ENCODE measurements at places on chromosomes 7 and 10.
A peak's percentile ranks its signal among the peaks of the same experiment; 100 is the strongest.

- no peak for DNase-seq
Measured at GRCh38 chr10:94673614-94674321, 9.8 kb upstream of the CYP2C18 start.

- DNase-seq, result no peak
Measured at GRCh38 chr10:28468707-28469483, 64.0 kb upstream of the WAC start.

DNA sequence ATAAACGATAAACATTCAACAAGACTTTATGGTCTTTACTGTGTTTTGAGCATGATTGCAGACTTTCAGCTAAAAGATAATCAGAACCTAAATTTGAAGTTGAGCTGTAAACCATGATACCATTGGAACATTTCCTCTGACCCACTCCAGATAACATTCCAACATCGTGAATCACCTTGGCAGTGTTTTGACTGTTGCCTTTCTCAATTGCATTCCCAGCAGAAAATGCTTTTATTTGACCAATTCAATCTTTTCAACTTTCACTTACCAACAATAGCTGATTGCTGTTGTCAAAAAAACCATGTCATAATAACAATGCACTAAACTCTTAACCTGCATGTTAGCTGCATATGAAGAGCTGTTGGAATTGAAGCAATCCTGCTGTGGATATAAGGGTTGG, 165.5 kb downstream of the MDFIC start:
- no peak for DNase-seq

- no peak for DNase-seq
Measured at GRCh38 chr7:101418694-101419093, 56.0 kb downstream of the COL26A1 start.

DNA sequence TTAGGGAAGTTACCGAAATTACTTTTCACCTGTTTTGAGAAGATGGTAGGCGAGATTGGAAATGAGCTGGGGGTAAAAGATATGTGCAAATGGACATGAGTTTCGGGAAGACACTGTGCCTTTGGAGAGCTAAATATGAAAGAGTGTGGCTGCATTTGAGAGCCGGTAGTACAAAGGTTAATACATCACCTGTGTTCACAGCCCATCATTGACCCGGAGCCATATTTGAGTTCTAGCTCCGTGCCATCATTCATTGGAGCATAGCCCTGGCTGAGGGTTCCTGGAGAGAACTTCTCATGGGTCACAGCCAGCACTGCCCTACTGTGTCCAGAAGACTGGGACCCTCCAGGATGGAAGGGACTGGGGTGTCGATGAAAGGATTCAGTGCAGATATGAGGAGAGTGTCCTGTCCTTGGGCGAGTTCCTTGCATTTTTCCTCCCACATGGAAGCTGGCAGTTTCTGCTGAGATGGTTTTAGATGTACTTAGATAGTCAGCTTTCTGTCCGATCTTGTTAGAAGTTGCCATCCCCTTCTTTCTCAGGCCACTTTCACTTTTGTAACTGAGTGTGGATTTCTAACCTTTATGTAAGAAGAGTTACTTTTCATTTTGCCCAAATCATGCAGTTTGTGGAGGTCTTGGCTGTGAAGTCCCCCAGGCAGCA, 138.8 kb downstream of the JCAD start:
- DNase-seq, result no peak

DNA sequence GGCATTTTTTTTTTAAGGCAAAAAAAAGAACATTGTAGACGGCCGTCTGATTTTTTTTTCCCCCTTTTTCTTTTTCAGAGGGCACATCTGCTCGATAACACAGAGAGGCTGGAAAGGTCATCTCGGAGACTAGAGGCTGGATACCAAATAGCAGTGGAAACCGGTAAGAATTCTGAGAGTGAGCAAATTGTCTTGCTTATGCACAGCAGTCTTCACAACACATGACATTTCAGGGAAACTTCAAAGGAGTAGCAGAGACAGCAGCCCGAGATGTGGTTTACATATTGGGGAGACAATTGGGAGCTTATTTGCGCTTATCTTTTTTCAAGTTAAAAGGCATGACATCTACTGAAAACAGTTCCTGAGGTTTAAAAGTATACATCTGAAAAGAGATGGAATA, 91.2 kb downstream of the VTI1A start:
- no peak for DNase-seq

GRCh38 chr10:92830478-92831389, 17.6 kb upstream of the EXOC6 start:
- peak; percentile 21 for DNase-seq

DNA sequence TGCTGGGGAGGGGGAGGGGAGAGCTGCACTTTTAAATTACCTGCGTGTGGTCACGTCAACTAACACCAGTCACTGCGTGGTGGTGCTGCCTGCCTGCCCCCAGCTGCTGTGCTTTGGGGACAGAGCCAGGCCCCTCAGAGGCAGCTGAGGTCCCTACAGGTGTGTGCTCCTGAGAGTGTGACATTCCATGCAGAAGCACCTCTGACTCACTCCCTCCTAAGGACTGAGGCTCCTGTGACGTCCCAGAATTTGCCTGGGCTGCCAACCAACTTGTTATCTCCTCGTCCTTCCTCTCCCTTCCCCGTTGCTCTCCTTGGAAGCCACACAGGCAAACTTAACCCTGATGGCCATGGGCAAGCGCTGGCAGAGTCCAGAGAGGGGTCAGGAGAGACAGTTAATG, 563.0 kb downstream of the PARD3 start:
- no peak for DNase-seq

GRCh38 chr7:68200051-68200670, 1203.5 kb downstream of the TYW1 start:
- DNase-seq, result no peak

DNA sequence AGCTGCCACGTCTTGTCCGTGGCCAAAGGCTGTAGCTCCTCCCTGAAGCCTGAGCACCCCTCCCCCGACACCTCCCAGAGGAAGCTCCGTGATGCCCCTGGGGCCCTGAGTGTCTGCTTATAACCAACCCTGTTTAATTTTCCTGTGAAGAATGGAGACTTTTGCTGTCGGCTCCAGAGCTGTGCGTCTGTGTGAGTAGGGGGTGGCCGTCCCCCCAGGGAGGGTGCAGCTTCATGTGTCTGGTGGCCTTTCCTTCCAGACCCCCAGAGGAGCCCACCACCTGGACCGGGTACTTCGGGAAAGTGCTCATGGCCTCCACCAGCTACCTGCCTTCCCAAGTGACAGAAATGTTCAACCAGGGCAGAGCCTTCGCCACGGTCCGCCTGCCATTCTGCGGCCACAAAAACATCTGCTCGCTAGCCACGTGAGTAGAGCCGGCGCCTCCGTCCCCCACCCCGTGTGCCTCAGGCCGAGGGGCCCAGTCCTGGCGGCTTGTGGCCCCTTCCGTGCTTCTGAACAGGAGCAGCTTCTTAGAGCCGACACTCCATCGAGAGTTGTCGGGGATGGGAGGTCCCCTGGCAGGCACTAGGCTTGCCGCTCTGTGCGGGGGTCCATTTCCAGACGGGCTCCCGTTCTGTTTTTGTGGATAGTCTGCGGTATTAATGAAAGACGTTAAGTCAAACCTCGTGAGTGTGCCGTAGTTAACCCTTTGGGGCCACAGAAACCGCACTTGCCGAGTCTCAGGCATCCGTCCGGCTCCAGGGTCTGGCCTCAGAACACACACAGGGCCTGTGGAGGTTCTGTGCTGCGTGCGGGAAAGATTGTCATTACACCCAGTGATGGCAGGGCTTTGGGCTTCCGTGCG, 37.1 kb downstream of the WIPI2 start:
- DNase-seq, result no peak

DNA sequence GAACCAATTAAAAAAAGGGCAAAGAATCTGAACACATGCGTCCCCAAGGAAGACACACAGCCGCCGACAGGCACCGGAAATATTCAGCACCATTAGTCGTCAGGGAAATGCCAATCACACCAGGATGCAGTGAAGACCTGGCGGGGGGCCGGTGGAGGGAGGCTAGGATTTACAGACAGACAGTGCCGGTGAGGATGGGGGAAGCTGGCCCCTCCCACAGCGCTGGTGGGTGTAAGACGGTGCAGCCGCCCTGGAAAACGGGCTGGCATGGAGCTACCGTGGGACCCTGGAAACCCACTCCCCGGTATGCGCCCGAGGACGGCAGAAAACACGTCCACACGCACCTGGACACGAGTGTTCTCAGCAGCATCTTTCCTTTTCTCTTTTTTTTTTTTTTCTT, 4.8 kb upstream of the ADAP1 start:
- DNase-seq, result no peak

DNA sequence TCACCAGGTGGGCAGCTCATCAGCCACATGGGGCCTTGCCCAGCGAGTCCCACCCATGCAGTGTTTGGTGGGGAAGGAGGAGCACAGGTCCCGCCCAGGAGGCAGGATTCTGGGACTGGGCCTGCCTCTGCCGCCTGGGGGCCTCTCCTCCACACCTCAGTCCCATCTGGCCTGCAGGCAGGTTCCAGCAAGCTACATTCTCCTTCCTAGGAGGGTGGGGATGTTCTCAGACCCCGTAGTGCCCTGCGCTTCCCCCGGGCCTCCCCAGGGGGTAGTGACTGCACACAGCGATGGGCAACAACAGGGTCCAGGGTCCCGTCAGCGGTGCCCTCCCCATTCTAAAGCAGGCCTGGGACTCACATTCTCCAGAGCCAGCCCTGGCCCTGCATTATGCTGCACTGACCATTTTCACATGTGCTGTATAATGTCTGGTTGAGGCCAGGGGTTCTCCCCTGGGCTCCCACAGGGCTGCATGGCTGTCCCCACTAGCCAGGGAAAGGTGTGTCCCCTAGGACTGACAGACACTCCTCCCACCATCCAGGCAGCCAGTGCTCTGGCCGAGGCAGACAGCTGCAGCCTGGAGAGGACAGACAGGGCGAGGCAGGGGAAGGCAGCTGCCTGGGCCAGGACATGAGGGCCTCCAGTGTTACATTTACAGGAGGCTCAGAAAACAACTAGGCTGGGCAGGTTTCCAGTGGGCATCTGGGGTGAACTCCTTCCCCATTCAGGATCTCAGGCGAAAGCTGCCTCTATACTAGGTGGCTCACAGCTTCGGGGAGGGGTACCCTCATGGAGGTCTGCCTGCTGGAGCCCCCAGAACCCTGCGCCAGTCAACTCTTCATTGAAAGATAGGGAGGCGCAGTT, 9.3 kb downstream of the RASGEF1A start:
- no peak for DNase-seq

DNA sequence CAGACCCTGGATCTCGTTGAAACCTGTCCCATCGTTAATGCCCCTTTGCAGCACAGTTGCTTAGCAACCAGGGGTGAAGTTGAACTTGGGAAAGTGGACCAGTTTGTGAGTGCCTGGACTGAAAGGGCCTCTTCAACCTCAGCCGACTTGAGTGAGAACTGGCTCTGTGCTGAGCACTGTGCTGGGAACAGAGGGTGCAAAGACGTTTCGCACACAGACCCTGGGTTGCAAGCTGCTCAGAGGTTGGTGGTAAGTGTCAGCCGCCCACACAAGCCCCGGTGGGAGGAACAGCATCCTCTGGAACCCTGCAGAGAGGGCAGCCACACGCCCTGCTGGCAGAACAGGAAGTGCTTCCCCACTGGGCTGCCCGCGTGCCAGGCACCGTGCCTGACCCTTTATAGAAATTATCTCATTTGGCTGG, 89.2 kb downstream of the CARD11 start:
- DNase-seq, result peak; percentile 47

GRCh38 chr10:113718969-113719822, 32.3 kb upstream of the PLEKHS1 start:
- no peak for DNase-seq

DNA sequence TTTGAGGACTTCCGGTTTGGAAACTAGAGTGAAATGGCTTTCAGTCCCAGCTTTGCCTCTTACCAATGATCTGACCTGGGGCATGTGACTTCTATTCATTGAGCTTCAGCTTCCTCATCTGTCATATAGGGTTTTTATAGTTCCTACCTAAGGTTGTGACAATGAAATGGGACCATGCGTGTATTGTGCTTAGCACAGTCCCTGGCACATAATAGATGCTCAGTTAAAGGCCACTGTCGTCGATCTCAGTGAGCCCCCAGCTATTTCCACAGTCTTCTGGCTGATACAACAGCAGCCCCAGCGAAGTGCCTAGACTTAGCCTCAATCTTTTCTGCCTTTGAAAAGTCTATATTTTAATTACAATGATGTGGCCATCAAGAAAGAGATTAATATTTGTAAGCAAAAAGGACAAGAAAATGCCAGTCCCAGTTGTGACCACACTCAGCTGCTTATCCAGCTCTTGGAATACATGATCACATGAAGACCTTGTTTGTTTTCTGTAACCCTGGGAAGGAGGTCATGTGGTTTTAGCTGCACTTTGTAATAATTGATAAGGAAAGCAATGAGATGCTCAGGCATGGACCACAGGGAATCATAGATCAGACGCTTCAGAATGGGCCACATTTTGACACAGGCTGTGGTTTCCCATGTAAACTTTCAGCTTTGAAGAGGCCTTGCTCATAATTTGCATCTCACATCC, 44.6 kb downstream of the VWA2 start:
- DNase-seq, result no peak

DNA sequence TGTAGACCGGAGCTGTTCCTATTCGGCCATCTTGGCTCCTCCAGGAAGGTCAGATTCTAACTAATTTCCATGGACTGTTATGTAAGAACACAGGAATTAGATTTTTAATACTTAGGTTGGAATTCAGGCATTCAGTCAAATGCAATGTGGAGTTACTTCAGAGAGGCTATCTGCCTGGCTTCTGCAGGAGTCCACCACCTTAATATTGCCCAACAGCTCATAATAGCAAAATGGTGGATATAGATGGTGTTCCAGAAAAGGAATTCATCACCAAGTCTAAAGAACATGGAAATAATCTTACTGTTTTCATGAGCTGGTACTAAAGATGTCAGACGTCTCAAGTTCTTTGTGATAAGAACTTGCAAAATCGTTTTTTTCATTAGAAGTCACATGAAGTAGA, 39.5 kb downstream of the CRHR2 start:
- DNase-seq, result no peak

DNA sequence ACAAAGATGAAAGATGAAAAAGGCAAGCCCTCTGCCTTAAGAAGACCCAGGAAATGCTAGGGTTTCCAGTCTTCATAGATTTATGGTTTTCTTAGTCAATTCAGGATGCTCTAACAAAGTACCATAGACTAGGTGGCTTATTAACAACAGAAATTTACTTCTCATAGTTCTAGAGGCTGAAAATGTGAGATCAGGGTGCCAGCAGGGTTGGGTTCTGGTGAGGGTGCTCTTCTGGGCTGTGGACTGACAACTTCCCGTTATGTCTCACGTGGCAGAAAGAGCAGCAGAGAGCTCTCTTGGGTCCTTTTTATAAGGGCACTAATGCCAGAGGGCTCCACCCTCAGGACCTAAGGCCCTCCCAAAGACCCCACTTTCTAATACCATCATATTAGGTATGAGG, 23.7 kb downstream of the ELMO1 start:
- DNase-seq, result no peak
